ENCODE measurements at places on chromosomes 4 and X.

- no peak for DNase-seq
Measured at GRCh38 chr4:86957215-86957614, 22.4 kb downstream of the AFF1 start.

- peak; percentile 49 for DNase-seq
Measured at GRCh38 chr4:185039508-185040273, 21.4 kb downstream of the HELT start.

GRCh38 chr4:90536408-90536807, 409.2 kb downstream of the CCSER1 start:
- DNase-seq, result no peak

DNA sequence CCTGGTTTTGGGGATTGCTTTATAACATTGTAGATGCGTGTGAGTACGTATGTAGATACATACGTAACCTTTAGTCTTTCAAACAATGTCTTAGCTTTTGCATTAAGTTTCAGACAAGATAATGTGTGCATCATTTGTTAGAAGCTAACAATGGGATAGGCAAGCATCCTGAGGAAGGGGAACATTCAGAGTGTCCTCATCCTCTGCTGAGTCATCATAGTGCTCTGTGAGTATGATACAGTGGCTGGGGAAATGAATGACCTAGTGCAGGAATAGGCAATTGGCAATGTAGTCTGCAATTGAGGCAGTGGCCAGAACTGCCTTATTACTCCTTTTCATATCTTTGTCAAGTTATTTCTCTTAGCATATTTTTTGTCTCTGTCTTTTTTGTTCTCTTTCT, 7.3 kb downstream of the NAP1L5 start:
- no peak for DNase-seq

DNA sequence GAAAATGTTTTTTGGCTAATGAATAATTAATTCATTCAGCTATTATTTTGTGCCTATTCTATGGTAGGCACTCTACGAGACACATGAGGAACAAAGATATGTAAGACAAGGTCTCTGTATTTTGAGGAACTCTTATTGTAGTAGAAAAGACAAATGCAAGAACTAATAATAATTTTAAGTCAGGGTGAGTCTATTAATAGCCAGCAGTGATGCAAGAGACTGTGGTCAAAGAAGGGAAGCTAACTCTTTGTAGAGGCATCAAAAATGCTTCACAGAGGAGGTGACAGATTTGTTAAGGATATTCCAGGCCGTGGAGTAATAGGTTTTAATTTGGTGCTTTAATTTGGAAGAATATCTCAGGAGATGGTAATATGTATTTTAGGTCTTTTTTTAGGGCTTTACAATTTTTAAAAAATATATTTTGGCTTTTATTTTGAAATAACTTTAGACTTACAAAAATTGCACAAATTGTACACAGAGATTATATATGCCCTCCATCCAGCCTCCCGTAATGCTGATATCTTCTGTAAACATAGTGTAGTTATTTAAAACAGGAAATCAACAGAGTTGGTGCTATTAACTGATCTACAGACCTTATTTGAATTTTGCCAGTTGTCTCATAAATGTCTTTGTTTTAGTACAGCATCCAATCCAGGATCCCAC, 48.1 kb downstream of the DCLK2 start:
- DNase-seq, result no peak

- no peak for DNase-seq
Measured at GRCh38 chrX:36336751-36337150, 417.2 kb downstream of the CFAP47 start.

GRCh38 chrX:51336584-51336983, 4.0 kb downstream of the NUDT10 start:
- DNase-seq, result peak; percentile 3

DNA sequence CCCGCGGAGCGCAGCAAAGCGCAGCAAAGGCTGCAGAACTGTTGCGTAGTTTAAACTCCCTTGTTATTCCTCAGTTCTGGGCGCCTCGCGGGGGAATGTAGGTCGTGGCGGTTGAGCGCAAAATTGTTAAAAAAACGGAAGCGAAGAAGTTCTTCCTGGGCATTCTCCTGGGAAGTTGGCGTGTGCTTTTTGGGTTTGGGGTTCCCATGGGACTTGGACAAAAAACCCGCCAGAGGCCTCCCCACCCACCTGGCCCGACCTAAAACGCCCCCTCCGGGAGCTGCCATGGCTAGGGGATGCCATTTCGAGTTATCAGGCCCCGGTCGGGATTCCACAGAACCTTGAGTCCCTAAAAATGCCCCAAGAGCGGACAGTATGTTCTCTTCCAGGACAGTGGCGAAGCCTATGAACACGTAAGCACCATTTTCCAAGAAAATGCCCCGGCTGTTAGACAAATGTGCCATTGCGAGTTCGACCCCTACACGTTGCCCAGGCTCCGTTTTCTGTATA, 8.9 kb downstream of the ZIC3 start:
- DNase-seq, result no peak

- no peak for DNase-seq
Measured at GRCh38 chr4:105808750-105809041, 86.6 kb upstream of the NPNT start.

DNA sequence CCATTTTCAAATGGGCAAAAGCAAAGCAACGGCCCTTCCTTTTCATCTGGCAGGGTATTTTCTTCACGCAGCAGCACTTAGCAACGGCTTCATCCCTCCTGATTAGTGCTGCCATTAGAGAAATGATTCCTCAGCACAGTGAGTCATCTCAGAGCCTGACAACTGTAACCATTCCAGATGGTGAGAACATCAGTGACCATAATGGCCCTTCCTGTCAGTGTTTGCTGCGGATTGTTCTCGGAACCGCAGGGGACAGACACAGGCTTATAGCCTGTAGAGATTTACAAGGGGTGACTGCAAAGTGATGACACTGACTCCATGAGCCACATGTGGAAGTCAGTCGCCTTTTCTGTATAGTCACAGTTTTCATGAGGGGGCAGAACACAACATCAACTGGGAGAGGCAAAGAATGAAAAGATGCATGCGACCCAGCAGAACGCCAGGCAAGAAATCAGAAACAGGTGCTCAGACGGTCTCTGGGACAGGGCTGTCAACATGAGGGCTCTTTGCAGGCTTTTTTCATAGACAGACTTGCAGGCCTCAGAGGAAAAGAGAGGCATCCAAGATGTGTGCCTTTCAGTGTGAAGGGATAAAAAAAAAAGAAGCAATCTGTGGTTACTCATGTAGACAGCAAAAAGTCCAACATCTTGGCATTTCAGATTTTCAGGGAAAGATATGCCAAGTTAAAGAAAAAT, 69.9 kb upstream of the FBXW7 start:
- DNase-seq, result no peak

DNA sequence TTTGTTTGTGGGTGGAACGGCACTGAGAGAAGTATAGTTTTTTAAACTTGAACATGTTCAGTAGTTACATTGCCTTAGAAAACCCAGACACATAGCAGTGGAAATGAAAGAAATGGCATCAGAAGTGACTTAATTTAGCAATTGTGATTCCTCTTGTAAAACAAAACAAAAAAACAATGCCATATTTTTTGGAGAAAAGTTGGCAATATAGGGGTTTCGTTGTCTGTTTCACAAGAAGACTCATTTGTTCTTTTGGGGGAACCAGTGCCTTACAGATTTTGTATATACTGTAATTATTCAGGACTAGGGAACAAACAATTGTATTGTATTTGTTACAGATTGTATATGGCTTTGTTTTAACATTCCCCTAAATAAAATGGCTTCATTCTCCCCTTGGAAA, 390.7 kb downstream of the UNC5C start:
- DNase-seq, result no peak

Measured in activated naive CD8-positive, alpha-beta T cell treated with anti-CD3 and anti-CD28 coated beads, Interleukin-2, amount 50 U/mL, for 24 hours (primary cell).